ENCODE measurements at places on chromosomes 7 and 10.
A peak's percentile ranks its signal among the peaks of the same experiment; 100 is the strongest.

- no peak for DNase-seq
Measured at GRCh38 chr7:18831419-18831818, 286.0 kb downstream of the TWIST1 start.

GRCh38 chr7:68334216-68334615 lies 1264.1 kb upstream of the AUTS2 start:
- DNase-seq = no peak

GRCh38 chr10:102800611-102801335 lies 36.4 kb downstream of the CYP17A1 start:
- DNase-seq = no peak

- no peak for DNase-seq
Measured at GRCh38 chr7:5525271-5526099, 101.9 kb upstream of the TNRC18 start.

- no peak for DNase-seq
Measured at GRCh38 chr10:32163071-32163761, 107.0 kb upstream of the KIF5B start.

- DNase-seq = no peak
Measured at GRCh38 chr10:17792991-17793390, 16.2 kb upstream of the MRC1 start.

- no peak for DNase-seq
Measured at GRCh38 chr7:28784171-28784902, 173.8 kb downstream of the TRIL start.

DNA sequence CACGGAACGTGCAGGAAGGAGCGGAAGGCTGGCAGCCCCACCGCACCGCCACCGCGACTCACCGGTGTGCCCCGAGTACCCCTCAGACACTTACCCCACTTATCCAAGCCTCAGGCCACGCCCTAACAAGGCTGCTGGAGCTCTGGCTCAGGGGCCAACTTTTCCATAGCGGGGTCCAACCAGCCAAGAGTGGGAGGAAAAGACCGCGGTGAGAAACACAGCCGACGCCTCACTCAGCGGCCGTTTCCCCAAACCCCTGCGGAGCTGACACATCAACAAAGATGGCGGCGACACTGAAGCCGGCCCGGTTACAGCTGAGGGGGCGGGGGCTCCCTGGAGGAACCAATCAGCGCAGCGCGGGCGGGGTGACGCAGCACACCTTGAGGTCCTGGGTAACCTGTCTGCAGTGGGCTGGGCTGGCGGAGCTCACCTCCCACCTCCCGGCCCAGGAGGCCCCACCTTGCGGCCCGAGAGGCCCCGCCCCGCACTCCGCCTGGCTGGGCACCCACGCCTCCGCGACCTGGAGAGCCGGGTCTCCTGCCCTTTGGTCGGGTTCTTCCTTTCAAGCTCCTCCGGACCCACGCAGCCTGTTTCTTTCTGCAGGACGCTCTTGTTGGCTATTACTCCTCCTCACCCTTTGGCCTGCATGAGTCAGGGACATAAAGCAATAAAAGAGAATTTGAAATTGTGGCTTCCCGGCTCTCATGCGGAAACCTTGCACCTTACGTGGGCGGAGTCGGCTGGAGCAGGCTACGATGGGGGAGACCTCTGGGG lies at the start of gene CCDC186:
TSS of gene CCDC186 (minus strand) at position 283 of the 774 bp plus-strand sequence. CDS start 10,935 bp downstream, outside the sequence.
- peak; percentile 87 for DNase-seq

All from globus pallidus (tissue), 1 donor.